ENCODE measurements at places on chromosomes 3 and 15.
A peak's percentile ranks its signal among the peaks of the same experiment; 100 is the strongest.

DNA sequence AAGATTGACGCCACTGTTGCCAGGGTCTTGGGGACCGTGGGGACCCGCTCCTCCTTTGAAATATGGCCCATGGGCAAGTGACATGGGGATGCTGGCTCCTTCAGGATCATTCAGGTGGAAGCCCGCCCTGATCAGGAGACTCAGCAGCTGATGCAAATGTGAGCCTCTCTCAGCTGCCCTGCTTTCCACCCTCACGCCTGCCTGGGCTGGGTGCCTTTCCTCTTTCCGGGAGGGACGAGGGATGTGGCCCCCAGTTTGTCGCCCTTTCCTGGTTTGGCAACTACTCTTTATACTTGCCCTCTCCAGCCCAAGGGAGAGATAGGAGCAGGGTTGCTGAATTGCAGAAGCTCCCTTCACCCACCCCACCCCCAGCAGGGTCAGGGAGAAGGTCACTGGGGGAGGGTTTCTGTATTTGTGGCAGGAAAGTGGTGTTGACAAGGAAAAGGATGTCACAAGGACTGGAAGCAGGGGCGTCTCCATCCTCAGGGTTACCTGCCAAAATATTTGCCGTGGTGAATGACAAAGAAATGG lies 21.8 kb downstream of the DNASE1L3 start:
- no peak for DNase-seq

GRCh38 chr3:8734908-8735307 lies 1.3 kb downstream of the CAV3 start:
- no peak for DNase-seq

DNA sequence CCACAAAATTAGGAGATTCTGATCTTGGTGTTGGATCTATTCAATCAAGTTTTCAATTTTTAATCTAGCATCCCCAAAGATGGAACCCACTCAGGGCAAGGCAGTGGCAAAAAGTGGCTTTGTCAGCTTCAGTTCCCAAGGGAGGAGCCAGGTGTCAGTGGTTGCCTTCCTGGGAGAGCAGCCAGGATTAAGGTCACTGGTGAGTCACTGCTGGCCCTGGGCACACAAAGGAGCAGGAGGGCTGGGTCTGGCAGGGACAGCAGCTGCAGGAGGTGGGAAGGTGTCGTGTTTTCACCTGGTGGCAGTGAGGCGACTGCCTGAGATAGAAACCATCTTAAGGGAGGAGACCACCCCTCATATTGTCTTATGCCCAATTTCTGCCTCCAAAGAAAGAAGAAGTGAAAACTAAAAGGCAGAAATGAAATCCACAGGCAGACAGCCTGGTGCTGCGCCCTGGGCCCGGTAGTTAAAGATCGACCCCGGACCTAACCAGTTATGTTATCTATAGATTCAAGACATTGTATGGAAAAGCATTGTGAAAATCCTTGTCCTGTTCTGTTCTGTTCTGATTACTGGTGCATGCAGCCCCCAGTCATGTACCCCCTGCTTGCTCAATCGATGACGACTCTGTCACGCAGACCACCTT lies 5.9 kb upstream of the KLHL25 start:
- DNase-seq = no peak

DNA sequence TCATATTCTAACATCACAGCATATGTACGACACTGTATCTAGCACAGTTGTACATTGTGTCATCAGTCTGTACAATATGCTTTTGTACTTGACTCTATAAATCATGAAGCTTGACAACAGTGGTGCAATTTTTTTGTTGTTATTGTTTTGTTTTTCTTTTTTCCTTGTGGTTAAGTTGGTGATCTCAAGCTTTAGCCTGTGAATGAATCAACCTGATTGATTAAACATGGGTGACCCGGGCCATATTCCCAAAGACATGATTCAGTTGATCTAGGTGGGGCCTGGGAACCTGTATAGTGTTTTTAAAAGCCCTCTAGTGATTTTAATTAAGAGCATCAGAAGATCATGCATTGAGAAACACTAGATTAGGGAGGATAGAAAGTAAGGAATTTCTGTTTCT lies 101.8 kb upstream of the AADACL2 start:
- no peak for DNase-seq

GRCh38 chr3:46881596-46882376 lies 4.3 kb downstream of the PTH1R start:
- DNase-seq = peak; percentile 72

DNA sequence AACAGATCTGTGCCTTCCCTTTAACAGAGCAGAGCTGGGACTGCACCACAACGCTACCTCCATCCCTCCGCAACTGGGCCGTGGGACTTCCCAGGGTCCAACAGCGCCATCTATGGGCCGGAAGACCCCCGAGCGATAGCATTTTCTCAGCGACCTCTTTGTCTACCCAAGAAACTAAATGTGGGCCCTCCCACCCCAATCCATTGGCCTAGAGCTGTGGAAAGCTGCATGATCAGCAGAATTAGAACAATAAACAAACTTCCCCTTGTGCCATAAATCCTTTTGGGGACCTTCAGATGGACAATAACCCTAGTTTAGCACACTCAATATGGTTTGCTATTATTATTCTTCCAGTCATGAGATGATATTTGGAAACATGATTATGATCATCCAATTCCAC lies 74.8 kb upstream of the NTRK3 start:
- peak; percentile 40 for DNase-seq

DNA sequence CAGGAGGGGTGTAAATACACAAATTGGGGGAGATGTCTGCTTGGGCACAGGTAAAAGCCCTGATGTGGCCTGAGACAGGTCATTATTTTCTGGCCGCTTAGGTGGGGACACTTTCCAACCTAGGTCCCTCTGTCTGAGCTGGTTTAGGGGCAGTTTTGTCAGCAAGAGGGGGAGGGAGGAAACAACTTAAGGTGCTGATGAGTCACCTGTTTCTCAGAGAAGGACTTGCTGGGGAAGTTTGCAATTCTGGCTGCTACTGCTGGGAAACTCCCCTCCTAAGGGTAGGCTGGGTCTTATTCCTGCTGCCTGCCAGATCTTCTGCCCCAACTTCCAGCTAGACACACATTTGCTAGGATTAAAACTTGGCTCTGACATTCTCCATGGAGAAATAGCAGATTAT lies 4.8 kb upstream of the RHOV start:
- no peak for DNase-seq

- no peak for DNase-seq
Observed at GRCh38 chr3:183434503-183434902, 6.1 kb upstream of the MCF2L2 start.

GRCh38 chr3:22176911-22177310 lies 425.9 kb upstream of the ZNF385D start:
- no peak for DNase-seq

DNA sequence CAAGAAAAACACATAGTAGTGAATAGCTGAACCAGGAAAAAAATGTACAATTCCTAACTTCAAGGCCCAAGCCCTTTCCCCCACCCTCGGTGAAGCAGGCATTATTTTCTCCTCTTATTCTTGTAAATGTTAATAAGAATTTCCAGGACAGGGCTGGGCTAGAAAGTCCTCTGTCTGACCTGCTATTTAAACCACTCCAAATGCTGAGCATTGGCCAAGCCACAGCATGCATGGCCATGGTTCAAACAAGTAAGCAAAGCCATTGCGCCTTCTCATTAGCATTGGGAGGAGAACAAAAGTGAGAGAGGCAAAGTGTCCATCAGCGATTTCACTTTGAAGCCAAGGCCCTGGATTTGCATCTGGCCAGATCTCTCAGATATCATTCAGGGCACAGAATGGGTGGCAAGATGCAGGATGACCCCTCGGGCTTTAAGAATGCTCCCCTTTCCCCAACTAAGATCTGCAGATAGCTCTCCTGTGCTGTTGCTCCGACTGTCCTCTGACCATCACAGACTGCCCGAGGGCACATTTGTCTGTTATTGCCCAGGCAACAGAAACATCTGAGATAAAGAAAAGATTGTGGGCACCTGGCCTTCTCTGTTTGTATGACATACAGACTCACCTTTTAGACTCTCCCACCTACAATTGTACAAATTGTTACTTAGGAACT lies 46.3 kb downstream of the CEMIP start:
- DNase-seq = no peak

DNA sequence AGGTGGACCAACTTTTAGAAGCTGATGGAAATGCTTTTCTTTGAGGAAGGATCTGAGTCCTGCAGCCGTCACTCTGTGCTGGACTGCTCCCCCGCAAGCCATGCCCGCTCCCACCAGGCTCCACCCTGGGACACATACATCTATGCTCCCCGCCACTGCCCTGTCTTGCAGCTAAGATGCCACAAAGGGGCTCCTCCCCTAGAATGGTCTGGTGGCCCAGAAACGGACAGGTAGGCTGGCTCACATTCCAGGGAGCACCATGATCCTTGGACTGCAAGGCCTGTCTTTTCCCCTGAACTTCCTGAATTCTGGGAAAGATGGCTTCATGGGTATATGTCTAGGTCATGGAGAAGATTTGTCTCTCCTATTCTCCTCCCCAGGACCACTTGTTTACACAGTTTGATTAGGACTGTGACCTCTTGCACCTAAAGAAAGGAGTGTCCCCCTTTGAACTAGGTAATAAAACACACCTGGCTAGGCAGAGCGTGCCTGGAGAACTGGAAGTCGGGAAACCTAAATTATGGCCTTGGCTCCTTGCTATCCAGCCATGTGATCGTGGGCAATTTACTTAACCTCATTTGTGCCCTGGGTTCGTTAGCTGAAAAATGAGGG lies 220.9 kb upstream of the BHLHE40 start:
- DNase-seq = no peak

DNA sequence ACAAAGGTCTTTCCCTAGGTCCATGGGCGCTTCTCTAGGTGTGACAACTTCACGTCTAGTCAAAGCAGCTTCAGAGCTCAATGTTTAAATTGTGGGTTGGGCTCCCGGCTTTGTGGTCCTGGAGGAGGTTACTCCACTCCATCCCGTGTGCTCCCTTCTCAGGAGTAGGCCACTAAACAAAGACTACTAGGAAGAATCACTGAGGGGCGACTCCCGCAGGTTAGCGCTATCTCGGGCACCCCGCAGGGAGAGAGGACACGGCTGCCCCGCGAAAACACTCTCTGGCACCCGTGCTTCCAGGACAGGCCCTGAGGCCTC lies 500 bp downstream of the PARP6 start:
- DNase-seq = no peak

DNA sequence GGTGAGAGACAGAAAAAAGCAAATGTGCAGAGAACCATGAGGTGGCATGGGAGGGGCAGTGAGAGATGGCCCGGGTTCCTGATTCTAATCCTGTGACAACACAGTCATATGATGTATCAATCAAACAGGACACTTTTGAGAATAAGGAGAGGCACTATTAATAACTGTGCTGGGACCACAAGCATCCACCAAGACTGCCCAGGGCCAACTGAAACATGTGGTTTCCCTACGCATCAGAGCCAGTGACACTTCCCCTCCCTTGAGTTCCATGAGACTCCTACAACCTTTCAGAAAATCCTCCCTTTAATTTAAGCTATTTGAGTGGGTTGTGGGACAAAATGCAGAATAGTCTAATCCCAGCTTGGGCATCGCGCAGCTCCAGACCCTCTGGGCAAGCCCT lies 17.4 kb downstream of the SH3BP5 start:
- DNase-seq = no peak

DNA sequence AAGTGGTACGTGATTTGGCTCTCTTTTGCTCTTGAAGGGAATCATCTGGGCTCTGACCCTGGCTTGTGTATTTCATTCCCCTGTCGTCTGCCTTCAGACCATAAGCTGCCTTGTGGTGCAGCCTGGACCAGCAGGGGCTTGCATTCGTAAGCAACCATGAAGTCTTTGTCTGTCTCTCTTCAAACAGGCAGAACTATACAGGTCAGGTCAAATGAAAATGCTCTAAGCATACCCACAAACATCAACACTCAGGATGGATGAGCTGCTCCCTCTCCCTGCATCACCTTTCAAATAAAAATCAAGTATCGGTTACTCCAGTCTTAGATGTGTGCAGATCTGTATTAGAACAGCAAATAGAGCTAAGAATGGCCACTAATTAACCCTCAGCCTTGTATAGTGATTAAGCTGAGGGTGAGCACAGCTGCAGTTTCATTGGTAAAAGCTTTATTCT lies 268.6 kb upstream of the UBE2E1 start:
- no peak for DNase-seq

DNA sequence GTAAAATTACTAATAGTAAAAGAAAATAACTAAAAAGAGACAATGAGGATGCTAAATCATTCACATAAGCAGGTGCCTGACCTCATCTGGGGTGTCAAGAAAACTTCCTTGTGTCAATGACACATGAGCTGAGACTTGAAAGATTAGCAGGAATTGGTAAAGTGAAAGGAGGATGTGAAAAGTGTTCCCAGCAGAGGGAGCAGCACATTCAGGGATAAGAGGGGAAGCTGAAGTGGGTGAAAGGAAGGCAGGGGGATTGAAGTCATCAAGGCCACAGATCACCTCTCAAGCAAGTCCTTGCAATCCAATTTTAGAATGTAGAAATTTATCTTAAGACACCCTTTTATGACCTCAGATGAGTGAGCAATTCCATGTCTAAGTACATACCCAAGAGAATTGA lies 60.2 kb upstream of the ACP3 start:
- DNase-seq = no peak

GRCh38 chr3:196020373-196020772 lies 61.5 kb downstream of the TFRC start:
- DNase-seq = no peak

DNA sequence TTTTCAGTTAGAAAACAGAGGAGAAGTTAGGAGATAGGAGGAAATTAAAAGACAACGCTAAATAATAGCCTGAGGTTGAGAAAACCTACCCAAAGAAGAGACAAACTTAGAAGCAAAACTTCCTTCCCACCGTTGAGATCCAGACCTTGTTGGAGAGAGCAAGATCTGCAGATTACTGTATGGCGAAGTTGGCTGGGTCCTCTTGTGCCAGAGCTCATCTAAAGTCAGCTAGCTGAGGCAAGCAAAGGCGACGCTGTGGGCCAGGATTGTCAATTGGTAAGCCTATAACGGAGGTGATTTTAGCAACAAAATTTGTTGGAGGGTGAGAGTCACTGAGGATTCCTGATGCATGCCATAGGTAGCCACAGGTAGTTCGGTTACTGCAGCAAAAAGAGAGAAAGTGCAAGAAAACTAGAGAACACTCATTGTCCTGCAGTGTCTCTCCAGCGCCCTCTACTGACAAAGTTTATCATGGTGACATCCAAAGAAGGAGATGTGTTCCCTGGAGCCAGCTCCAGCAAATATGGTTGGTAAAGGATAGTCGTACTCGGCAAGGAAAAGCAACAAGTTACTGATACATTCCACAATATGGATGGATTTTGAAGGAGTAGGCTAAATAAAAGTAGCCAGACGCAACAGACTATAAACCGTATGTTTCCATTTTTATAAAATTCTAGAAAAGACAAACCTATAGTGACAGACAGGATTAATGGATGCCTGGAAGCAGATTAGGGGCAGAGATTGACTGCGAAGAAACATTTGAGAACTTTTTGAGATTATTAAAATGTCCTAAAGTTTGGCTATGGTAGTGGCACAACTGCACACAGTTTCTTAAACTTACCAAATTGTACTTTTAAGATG lies 9.8 kb upstream of the OR5K4 start:
- DNase-seq = peak; percentile 11

- DNase-seq = no peak
Observed at GRCh38 chr3:65330072-65330471, 642.3 kb upstream of the ADAMTS9 start.

GRCh38 chr3:148233403-148233802 lies 464.3 kb upstream of the AGTR1 start:
- DNase-seq = no peak

- no peak for DNase-seq
Observed at GRCh38 chr3:26683902-26684301, 61.3 kb downstream of the LRRC3B start.

- no peak for DNase-seq
Observed at GRCh38 chr15:59229015-59229414, 22.4 kb downstream of the LDHAL6B start.

- DNase-seq = no peak
Observed at GRCh38 chr15:70562906-70563305, 200.5 kb downstream of the UACA start.
